ENCODE measurements at places on chromosomes 1 and 21.

DNA sequence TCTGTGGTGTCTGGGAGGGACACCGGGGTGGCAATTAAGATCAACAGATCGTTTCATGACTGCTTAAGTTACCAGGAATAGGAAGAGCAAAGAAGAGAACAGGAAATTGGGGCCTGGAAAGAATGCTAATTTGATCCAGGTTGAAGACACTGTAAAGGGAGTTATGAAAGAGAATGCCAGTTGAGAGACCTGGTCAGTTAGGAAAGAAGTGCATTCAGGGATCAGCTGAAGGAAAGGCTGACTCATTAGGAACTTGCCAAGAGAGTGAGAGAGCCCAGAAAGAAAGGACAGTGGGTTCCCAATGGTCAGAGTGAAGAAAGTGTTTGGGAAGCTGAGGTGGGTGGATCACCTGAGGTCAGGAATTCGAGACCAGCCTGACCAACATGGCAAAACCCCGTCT is 119.6 kb downstream of the UBE2U start:
- no peak for DNase-seq

GRCh38 chr1:30242722-30243457 is 480.5 kb downstream of the MATN1 start:
- DNase-seq: no peak

DNA sequence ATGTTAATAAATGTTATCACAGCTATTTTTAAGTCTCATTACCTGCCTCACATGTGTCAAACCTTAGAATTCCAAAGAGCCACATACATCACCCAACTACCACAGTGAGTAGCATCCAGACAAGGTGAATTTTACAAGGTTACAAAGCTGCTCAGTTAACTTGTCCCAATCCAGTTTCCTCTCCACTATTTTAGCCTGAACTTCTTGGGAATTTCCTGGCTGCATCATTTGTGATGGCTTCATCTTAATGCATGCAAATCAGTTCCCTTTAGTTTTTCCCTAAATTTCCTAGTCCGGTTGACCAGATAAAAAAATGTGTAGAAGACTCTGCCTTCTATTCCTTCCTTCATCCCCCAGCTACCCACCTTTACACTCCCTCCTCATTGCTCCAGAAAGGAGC is 597 bp upstream of the TRAF3IP3 start:
- no peak for DNase-seq

- no peak for DNase-seq
These were observed 273.3 kb downstream of the OLFM3 start for GRCh38 chr1:101723415-101723814.

DNA sequence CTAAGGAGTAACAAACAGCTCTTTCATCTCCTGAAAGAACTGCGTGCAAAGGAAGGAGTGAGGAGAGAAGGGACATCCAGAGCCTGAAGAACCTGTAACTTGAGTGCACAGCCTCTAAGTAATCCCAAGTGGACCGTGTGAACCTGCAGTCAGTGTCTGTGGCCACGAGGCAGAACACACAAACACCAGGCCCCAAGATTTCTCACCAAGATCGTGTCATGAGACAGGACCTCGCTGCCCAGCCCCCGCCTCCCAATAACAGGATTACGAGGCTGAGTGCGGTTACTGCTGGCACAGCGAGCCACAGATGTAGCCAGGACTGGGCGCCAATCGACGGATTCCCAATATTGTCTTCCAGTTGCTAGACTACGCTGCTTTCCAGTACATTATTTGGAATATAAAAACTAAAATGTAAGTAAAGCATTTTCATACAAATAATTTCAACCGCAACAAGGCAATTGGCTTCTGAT is 101.3 kb upstream of the SLC25A33 start:
- DNase-seq: no peak

DNA sequence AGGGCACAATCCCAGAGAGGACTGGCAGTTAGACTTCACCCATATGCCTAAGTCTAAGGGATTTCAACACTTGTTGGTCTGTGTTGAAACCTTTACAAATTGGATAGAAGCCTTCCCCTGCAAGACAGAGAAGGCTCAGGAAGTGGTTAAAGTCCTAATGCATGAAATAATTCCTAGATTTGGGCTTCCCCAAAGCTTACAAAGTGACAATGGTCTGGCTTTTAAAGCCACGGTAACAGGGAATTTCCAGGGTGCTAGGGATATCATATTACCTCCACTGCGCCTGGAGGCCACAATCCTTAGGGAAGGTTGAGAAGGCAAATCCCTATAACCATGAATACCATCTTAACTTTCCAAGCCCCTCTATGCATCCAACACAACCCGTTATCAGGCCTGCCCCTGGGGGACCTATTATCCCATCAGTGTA is 3.3 kb upstream of the FMO4 start:
- no peak for DNase-seq

DNA sequence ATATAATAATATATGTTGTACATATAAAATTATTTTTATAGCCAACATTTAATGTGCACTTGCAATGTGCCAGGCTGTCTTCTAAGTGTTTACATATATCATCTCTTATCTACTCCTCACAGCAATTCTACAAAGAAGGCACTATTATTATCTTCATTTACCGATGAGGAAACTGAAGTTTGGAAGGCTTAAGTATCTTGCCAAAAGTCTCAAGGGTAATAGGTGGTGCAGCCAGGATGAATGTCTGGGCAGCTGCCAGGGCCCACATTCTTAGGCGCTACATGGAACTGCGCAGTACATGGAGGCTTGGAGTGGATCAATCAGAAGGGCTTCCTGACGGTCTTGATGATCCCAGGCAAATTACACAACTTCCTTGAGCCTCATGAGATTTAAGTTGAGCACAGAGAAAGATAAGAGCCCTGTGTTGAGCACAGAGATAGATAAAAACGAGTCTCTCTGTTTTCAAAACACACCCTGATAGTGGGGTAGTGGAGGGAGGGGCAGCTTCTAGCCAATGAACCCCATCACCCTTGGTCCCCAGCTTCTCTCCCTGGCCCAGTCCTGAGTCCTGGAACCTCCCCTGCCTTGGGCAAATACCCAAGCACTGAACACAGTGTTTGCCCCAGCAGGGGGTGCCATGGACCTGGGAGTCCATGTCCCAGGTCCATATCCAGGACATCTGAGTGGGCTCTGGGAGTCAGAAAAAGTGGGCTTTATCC is 9.2 kb downstream of the POU3F1 start:
- no peak for DNase-seq

DNA sequence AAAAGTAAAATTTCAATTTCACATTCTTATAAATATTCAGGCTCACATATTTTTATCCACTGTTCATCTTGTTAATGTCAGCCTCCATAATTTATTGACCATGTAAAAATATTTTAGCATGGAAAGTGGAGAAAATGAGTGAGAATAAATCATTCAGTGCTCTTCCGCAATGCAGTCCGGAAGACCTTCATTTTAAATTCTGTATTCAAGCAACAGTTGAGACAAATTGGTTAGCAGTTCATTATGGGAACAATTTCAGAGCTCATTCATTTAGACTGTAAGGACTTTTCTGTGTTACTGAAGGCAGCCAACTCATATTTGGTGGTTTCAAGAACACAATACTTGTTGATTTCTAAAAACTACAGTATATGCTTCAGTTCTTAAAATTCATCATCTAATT is 97.8 kb downstream of the TYW3 start:
- DNase-seq: no peak

DNA sequence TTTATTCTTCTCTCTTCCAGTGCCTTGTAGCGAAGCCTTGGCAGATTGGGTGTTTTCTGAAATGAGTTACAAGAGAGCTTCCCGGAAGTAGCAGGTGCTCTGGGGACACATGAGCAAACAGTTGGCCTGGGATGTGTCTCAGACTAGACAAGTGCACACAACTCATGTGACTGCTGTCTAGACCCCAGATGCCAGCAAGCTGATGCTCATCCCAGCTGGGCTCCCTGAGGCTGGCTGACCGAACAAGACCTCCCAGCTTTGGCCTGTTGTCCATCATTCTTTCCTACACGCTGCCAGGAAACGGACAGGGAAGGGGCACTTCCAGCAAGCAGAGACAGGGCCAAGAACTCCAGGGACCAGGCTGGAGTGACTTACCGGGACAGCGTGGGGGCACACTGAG is 18.7 kb upstream of the CSF1 start:
- no peak for DNase-seq

DNA sequence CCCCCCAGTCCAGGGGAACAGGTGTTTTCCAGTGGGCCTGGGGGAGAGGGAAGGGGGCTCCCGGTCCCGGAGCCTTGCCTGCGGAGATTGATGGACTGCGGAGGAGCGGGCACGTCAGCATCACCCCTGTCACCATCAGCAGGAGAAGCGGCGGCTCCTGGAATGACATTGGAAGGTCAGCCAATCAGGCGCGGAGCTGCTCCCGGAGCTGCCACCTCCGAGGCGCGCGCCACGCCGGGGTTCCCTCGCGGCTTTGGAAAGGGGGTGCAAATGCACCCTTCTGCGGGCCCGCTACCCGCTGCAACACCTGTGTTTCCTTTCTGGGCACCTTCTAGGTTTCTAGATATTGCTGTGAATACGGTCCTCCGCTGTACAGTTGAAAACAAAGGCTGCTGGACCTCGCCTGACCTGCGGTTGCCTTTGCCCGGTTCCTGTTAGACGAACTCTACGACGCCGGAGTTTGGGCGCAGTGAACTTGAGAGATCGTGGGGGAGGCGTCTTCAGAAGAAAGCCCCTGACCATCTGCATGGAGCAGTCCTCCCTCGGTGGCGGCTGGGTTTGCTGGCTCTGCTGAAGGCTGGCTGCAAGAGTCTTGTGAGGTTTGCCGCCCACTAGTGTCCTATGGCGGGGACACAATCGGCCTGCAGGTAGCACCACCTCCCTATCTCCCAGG is 5.3 kb downstream of the DSCAM start:
- DNase-seq: no peak

GRCh38 chr1:222023025-222023424 is 281.1 kb upstream of the DUSP10 start:
- DNase-seq: no peak

Measured in activated CD8-positive, alpha-beta memory T cell treated with anti-CD3 and anti-CD28 coated beads for 4 hours (primary cell).